ENCODE measurements at places on chromosomes 1 and 21. TPM values are rescaled to one million over a fixed set of nuclear protein-coding genes. Genes with fewer than 3 reads are reported as not detected.

CYYR1 gene
- 7.3 TPM for total RNA-seq

TGFB2 gene
- 1.6 TPM for total RNA-seq

FAM78B gene
- 6.5 TPM for total RNA-seq

PUSL1 gene
- 27.7 TPM for total RNA-seq

RGS8 gene
- 1.5 TPM for total RNA-seq
